Upper lobe of right lung (tissue), 1 donor: ENCODE measurements at places on chromosomes 7 and 10. TPM values are rescaled to one million over a fixed set of nuclear protein-coding genes. Genes with fewer than 3 reads are reported as not detected.

Gene CUBN
- 1.3 TPM for total RNA-seq

Gene KCNIP2
- total RNA-seq, result 3.0 TPM

Gene AVL9
- total RNA-seq, result 31.3 TPM

Gene MSMB
- not detected for total RNA-seq

Gene CNTNAP2
- total RNA-seq, result 0.41 TPM

Gene ZNF107
- 3.4 TPM for total RNA-seq

Gene HOXA7
- total RNA-seq, result 2.9 TPM

Gene UNC5B
- total RNA-seq, result 16.0 TPM

Gene PTPN20
- 2.6 TPM for total RNA-seq

Gene CTTNBP2
- total RNA-seq, result 6.3 TPM

Gene CYTH3
- total RNA-seq, result 27.5 TPM

Gene DGKB
- not detected for total RNA-seq

DNA sequence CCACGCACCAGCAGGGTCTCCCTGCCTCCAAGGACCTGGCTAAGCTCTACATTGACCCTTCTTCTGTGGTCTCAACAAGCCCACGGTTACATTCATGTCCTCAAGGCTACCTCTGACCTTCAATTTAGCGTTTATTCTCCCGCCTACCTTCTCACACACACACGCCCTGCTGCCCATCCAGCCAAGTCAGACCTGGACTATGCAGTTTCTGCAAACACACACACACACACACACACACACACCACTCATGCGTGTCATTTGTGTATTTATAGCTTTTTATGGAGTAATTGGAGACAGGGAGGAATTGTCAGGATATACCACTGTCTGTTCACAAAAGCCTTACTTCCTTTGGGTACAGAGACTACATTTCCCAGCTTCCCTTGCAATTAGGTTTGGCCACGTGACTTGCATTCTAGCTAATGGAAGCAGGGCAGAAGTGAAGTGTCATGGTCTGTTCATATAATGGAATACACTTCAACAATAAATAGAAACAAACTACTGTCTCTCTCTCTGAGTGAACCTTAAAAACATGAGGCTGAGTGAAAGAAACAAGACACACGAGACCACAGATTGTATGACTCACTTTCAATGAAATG is 53.8 kb upstream of the CPXM2 start:
- no peak for DNase-seq
- H3K4me1 ChIP-seq, result no peaks in the 10 kb centered on the region
- H3K27ac ChIP-seq, result no peak overlapping the region
- H3K36me3 ChIP-seq, result no peaks in the 10 kb centered on the region
- no peaks in the 10 kb centered on the region for H3K27me3 ChIP-seq

DNA sequence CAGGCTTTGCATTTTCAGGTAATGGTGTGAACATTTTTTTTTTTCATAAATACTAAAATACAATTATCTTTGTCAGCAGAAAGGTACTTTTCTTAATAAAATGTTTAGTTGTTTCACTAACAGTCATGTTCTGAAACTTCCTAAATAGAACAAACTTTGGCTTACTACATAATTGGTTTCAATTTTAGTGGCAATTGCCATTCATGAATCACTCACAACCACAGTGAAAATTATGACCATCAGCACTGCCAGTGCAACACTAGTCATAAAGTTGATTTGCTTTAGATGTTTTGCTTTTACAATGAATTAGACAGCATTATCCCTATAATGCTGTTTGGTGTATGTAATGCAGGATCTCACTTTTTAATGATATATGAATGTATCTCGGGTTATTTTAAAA is 297.6 kb upstream of the PLXDC2 start:
- H3K4me1 ChIP-seq, result no peaks in the 10 kb centered on the region
- DNase-seq, result no peak
- no peak overlapping the region for H3K4me3 ChIP-seq
- no peaks in the 10 kb centered on the region for H3K27me3 ChIP-seq
- H3K36me3 ChIP-seq, result no peaks in the 10 kb centered on the region
- H3K27ac ChIP-seq, result no peak overlapping the region

DNA sequence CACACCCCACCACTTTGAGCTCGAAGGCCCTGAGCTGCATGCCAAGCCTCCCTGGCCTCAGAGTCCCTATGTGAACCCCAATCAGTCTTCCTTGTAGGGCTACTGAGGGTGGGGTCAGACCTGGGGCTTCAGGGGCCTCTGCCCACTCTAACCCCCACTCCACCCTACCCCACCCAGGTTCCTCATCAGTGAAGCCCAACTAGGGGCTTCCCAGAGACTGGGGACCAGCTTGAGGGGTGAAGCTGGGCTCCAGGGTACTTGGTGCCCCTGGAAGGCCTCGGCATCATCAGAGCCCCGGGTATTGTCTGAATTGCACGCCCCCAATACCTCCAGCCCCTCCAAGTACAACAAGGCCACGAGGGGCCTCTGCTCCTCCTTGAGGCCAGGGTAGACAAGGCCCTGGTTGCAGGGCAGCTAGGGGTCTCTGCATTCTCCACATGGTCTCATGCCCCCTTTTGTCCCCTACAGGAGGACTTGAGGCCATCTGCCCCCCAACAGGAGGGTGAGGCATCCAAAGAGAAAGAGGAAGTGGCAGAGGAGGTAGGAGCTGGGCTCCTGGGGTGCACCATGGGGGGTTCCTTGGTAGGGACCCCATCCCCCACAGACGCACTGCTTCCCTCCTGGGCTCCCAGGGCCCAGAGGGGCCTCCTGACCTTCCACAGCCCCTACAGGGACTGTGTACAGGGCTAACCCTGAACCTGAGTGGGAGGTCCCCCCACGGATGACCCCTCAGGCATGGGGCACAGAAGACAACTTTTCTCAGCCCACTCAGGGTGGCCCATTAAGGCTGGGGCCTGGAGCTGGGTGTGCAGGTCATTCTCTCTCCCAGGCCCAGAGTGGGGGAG is 4.0 kb downstream of the SNCG start:
- DNase-seq, result no peak
- peaks cover 30% of the 10 kb centered on the region for H3K4me1 ChIP-seq
- H3K27ac ChIP-seq, result no peak overlapping the region

GRCh38 chr10:46515793-46516192 is 40.7 kb downstream of the GPRIN2 start:
- no peaks in the 10 kb centered on the region for H3K4me1 ChIP-seq
- H3K27ac ChIP-seq, result no peak overlapping the region
- H3K4me3 ChIP-seq, result no peak overlapping the region
- DNase-seq, result no peak
- no peaks in the 10 kb centered on the region for H3K27me3 ChIP-seq

DNA sequence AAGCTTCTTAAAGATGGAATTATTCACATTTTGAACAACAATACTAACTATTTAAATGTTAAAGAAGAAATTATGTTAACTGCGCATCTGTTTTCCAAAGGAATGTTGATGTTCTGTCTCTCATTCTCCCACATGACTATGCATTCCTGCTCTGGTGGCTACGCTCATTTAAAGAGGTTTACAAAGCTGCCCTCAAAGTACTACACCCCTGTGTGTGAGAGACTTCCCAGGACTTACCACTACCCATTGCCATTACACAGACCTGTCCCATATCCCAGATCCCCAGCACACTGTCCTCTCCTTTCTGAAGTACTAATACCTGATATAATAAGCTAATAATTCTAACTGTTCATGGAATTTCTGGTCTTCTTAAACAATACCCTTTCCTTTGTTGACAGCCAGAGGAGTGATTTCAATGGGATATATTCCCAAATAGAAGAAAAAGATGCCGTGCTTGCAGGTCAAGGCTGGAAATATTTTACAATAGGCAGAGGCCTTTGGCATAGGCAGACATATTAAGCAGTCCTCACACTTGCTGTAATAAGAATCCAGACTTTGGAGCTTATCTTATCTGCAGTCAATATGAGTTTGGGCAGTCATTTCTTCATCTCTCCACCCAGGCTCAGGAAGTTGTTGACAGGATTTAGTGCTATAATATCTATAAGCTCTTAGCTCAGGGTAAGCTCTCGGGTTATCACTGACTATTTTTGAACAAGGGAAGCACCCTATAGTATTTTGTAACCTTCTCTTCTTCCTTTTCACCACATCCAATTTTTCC is 12.2 kb downstream of the LIPF start:
- H3K27ac ChIP-seq, result no peak overlapping the region
- H3K4me3 ChIP-seq, result no peak overlapping the region
- DNase-seq, result no peak
- H3K4me1 ChIP-seq, result no peaks in the 10 kb centered on the region
- no peaks in the 10 kb centered on the region for H3K36me3 ChIP-seq

GRCh38 chr7:43550427-43550826 is 32.5 kb upstream of the STK17A start:
- no peak overlapping the region for H3K27ac ChIP-seq
- H3K27me3 ChIP-seq, result no peaks in the 10 kb centered on the region
- no peaks in the 10 kb centered on the region for H3K36me3 ChIP-seq
- DNase-seq, result no peak
- H3K4me3 ChIP-seq, result no peak overlapping the region

- DNase-seq, result no peak
- H3K27me3 ChIP-seq, result no peaks in the 10 kb centered on the region
- peaks cover 13% of the 10 kb centered on the region for H3K36me3 ChIP-seq
Measured at GRCh38 chr10:18610517-18610916, 40.9 kb downstream of the NSUN6 start.

GRCh38 chr10:110915035-110915434 is 3.9 kb downstream of the BBIP1 start:
- no peak overlapping the region for H3K27ac ChIP-seq
- no peak overlapping the region for H3K4me3 ChIP-seq
- H3K4me1 ChIP-seq, result peaks cover 7% of the 10 kb centered on the region
- H3K27me3 ChIP-seq, result no peaks in the 10 kb centered on the region
- peaks cover 4% of the 10 kb centered on the region for H3K36me3 ChIP-seq

DNA sequence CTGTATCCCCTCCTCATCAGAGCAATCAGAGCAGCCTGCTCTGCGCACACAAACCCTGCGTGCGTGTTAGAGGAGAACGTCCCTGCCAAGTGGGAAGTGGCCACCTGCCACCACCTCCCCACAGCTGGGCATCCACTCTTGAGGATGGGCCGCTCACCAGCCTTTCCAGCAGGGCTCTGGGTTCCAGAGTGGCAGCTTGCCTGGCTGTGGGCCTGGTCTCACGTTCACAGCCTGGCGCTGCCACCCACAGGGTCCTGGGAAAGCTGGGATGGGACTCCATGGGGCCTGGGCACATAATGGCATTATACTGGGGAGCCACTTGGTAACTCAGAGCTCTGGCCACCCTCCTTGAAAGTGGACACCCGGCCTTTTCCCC is 151.1 kb upstream of the PPP2R2D start:
- no peak overlapping the region for H3K27ac ChIP-seq
- no peaks in the 10 kb centered on the region for H3K4me1 ChIP-seq
- H3K4me3 ChIP-seq, result no peak overlapping the region
- H3K36me3 ChIP-seq, result no peaks in the 10 kb centered on the region
- no peak for DNase-seq
- peaks cover 10% of the 10 kb centered on the region for H3K27me3 ChIP-seq

DNA sequence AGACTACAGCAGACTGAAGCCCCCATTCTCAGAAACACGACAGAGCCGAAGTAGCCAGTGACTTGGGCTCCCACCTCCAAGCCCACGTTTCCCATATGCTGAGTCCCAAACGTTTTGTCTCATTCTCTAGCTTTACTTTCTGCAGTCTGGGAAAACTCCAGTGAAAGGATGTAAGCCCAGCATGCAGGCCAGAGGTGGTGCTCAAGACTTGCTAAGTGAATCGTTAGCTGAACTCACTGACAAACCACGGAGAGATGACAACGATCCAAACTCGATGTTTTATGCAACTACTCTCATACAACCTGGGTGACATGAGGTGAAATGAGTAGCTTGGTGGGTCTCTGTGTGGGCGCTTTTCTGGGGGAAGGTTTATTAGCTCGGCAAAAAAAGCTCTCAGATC is 731.8 kb downstream of the SUGCT start:
- H3K36me3 ChIP-seq, result no peaks in the 10 kb centered on the region
- H3K27ac ChIP-seq, result no peak overlapping the region
- no peaks in the 10 kb centered on the region for H3K27me3 ChIP-seq
- H3K4me1 ChIP-seq, result no peaks in the 10 kb centered on the region
- no peak overlapping the region for H3K4me3 ChIP-seq

DNA sequence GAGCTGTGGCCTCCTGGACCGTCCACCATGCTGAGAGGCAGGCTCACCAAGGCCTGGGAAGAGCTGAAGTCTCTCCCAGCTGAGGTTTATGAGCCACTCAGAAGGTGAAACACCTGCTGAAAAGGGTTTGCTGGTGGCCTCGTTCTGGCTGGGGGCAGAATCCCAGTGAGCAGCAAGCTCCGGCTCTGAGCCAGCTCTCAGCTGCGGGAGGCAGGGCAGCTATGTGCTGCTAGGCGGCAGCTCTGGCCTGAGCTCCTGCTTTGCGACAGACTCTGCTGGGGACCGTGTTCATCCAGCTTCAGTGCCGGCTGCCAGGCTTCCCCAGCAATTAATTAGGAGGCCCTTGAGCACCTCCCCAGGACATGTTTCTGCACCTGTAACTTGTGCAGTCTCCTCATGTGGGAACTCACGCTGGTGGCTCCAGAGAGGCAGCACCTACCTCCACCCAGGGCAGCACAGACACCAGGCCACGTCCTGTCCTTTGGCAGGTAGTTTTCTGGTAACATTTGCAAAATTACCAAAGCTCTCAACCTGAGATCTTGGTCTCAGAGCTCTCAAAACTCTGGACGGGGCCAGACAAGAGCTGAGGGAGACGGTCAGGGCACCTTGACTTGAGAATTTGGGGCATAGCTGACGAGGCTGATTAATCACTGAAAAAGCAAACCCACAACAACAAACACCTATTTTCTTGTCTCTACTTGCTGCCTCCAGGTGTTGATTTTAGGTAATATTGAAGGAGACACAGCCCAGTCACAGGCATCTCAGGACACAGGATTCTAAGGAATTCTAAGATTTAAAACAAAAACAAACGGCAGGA is 185.0 kb downstream of the TCERG1L start:
- H3K27me3 ChIP-seq, result peaks cover 27% of the 10 kb centered on the region
- no peak overlapping the region for H3K27ac ChIP-seq
- no peaks in the 10 kb centered on the region for H3K4me1 ChIP-seq
- no peak overlapping the region for H3K4me3 ChIP-seq

GRCh38 chr7:42057331-42057730 is 179.7 kb downstream of the GLI3 start:
- no peak overlapping the region for H3K27ac ChIP-seq
- H3K4me1 ChIP-seq, result no peaks in the 10 kb centered on the region
- DNase-seq, result no peak
- no peaks in the 10 kb centered on the region for H3K27me3 ChIP-seq
- no peaks in the 10 kb centered on the region for H3K36me3 ChIP-seq
- no peak overlapping the region for H3K4me3 ChIP-seq

GRCh38 chr10:79353726-79354125 is 6.5 kb downstream of the PPIF start:
- DNase-seq, result no peak
- H3K36me3 ChIP-seq, result peaks cover 61% of the 10 kb centered on the region
- H3K27ac ChIP-seq, result no peak overlapping the region
- peaks cover 9% of the 10 kb centered on the region for H3K4me1 ChIP-seq
- H3K27me3 ChIP-seq, result no peaks in the 10 kb centered on the region
